HFFc6 (cell line): ENCODE measurements at places on chromosomes 11 and 22. TPM values are rescaled to one million over a fixed set of nuclear protein-coding genes. Genes with fewer than 3 reads are reported as not detected.

CCDC188 gene
- total RNA-seq: 0.50 to 3.4 TPM (median 0.72 TPM) in 3 replicates

KCNJ1 gene
- total RNA-seq: not detected in 3 replicates

KCNQ1OT1 gene
- total RNA-seq: 0.43 and 0.70 TPM in 2 replicates

C11orf97 gene
- total RNA-seq: not detected in 3 replicates

MAP6 gene
- 0.87 to 4.3 TPM (median 2.9 TPM) in 3 replicates for total RNA-seq

SMIM38 gene
- not detected in 3 replicates for total RNA-seq

UQCC3 gene
- total RNA-seq: 9.8 to 12.8 TPM (median 10.8 TPM) in 3 replicates

ACRV1 gene
- not detected in 2 replicates for total RNA-seq

OR5P2 gene
- total RNA-seq: not detected in 2 replicates

CCDC89 gene
- 1.3 to 3.0 TPM (median 2.1 TPM) in 3 replicates for total RNA-seq

MS4A6A gene
- not detected in 3 replicates for total RNA-seq

- peak; percentile 46 for DNase-seq
Observed at GRCh38 chr11:100739666-100740065, 52.6 kb downstream of the ARHGAP42 start.

- no peak for DNase-seq
Observed at GRCh38 chr11:112658431-112658878, 302.8 kb upstream of the NCAM1 start.

- DNase-seq: no peak
Observed at GRCh38 chr11:80515097-80515496, 1074.3 kb upstream of the TENM4 start.

GRCh38 chr11:61145228-61146005, 15.8 kb downstream of the VPS37C start:
- no peak for DNase-seq

DNA sequence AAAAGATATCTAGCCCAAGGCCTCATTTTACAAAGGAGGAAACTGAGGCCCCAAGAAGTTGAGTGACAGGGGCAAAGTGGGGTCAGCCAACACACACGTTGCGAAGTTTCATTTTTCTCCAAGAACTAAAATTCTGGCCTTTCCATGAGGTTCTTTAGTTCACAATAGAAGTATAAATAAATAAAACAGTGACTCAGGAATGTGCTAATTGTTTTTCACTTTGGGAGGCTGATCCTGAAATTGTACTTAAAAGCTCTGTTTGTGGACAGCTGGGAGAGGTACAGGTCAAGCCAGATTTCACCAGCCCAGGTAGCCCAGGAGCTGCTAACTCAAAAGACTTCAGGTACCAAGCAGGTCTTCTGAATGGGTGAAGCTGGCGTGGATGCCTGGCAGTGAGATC, 105.2 kb downstream of the TRAF6 start:
- DNase-seq: no peak

GRCh38 chr11:121723246-121723741, 270.5 kb upstream of the SORL1-AS1 start:
- no peak for DNase-seq

- no peak for DNase-seq
Observed at GRCh38 chr11:94271885-94272372, 32.5 kb upstream of the IZUMO1R start.

GRCh38 chr22:48925450-48925849, 902.2 kb downstream of the BRD1 start:
- DNase-seq: no peak

- DNase-seq: no peak
Observed at GRCh38 chr11:125476721-125477120, 19.3 kb downstream of the FEZ1 start.

DNA sequence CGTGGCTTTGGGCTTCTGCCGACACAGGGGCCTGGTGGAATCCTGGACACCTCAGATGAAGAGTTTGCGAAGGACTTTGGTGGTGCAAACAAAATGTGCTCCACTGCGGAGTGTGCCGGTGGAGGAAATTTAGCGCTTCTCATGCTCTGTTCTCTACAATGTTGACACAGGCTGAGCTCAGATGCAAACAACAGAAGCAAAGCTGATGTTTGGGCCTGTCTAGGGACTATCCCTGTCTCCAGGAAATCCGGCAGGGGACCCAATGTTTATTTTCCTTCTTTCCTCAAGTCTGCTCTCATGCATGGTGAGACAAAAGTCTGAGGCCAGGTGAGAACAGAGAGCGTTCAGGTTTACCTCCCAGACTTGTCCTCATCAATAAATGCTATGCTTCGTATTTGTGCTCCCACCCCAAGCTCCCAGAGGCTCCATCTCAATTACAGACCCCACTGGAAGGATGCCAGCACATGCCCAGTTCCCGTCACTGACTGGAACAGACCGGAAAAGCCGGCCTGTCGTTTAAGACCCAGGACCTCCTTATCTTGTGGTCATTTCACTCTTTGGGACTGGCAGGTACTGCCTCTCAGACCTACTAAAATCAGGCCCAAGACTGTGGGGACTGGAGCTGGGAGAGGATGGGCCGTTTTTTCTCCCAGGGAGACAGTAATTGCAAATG, 105.7 kb upstream of the B3GAT1 start:
- DNase-seq: no peak

GRCh38 chr11:130096823-130097222, 27.1 kb downstream of the APLP2 start:
- DNase-seq: no peak

GRCh38 chr11:73265853-73266645, 6.1 kb upstream of the P2RY6 start:
- no peak for DNase-seq

GRCh38 chr11:75262961-75263852, 22.6 kb downstream of the TPBGL start:
- no peak for DNase-seq

DNA sequence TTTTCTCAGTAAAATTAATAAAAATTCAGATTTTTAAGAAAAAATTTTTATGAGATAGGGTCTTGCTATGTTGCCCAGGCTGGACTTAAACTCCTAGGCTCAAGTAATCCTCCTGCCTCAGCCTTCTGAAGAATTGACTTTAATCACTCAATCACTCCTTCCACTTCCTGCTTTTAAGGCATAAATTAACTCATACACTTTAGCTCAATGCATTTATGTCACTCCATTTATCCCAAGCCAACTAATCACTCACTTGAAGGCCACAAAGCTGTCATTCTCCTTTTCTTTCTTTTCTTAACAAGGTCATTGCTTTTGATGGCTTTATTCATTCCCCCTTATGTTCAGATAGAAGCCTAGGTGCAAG, 877 bp downstream of the ALG9 start:
- no peak for DNase-seq

- no peak for DNase-seq
Observed at GRCh38 chr22:31569126-31569525, 72.8 kb downstream of the SFI1 start.

DNA sequence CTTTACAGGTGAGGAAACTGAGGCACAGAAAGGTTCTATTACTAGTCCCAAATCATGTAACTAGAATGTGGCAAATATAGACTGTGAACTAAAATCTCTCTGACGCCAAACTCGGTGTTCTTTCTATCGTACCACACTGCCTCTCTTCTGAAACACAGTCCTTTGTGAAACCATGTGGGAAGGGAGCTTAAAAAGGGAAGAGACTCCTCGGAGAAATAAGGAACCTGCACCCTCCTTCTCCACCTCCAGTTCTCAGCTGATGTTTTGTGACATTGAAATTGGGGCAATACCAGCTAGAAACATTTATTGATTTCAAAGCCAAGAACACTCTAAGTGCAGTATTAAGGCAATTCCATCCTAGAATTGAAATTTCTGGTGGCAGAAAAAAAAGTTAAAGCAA, 76.4 kb upstream of the DRD2 start:
- DNase-seq: no peak

DNA sequence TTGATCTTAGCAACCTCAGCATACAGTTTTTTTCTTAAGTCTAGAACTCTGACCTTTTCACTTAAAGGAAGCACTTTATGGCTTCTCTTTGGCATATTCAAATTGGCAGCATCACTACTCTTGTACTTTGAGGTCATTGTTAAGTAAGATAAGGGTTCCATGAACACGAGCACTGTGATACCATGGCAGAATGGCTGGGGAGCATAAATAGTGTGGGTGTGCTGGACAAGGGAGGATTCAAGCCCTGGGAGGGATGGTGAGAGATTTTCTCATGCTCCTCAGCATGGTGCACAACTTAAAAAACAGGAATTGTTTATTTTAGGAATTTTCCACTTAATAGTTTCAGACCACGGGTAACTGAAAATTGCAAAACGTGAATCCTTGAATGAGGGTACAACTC, 111.4 kb downstream of the ATXN10 start:
- no peak for DNase-seq

DNA sequence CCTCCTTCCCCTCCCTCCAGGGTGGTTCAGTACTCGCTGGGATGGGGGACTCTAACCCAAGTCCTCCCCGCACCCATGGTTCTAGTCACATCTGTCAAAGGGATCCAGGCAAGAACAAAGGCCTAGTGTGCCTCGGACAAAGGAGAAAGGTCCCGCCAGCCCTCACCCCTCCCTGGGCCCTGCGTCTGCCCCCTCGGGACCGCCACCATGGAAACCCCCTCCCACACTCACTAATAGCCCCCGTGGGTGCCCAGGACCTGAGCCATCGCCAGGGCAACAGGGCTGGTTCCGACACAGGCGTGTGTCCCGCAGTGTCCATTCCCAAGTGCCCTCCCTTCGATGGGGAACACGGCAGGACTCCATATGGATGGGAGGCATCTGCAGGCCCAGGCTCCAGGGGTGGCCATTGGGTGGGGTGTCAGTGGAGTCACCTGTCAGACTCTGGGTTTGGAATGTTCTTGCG, 5.1 kb upstream of the CARNS1 start:
- no peak for DNase-seq

GRCh38 chr11:45174963-45175362, 28.5 kb downstream of the PRDM11 start:
- DNase-seq: no peak

DNA sequence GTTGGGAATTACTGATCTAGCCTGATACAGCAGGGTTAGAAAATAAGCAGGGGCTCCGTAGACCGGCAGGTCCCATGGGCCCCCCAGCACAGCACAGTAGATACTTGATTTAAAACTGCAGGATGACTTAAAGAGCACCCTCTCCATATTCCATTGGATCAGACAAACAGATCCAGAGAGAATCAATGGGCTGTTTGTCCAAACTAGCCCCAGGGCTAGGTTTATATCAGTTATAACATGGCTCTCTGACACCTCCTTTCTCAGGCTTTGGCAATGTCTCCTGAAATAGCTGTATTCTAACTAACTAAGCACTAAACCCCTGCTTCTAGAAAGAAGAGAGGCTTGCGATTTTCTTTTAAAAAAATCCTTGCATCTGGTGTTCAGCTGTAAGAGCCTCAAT, 100.4 kb upstream of the GALNT18 start:
- no peak for DNase-seq

GRCh38 chr22:45621836-45622600, 49.6 kb upstream of the ATXN10 start:
- DNase-seq: no peak

DNA sequence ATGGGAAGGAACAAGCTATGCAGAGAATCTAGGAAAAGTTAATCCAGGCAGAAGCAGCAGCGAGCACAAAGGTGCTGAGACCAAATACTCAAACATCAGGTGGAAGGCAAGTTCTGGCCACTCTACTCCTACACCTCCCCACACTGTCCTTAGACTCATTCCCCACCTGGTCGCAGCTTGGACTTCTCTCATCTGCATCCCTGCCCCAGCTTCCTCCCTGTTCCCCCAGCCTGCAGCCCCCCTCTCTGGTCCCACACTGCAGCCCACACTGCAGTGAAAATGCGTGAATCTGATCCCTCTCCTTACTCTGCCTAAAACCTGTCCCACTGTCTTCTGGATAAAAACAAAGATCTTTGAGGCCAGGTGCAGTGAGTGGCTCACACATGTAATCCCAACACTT, 9.1 kb downstream of the TPBGL start:
- no peak for DNase-seq
